ENCODE measurements at places on chromosomes 2 and 18.

GRCh38 chr2:203782262-203782976 lies 76.0 kb downstream of the CD28 start:
- peak; percentile 4 for DNase-seq

- DNase-seq, result no peak
These were observed 243.0 kb downstream of the HDAC4 start for GRCh38 chr2:239157771-239158170.

DNA sequence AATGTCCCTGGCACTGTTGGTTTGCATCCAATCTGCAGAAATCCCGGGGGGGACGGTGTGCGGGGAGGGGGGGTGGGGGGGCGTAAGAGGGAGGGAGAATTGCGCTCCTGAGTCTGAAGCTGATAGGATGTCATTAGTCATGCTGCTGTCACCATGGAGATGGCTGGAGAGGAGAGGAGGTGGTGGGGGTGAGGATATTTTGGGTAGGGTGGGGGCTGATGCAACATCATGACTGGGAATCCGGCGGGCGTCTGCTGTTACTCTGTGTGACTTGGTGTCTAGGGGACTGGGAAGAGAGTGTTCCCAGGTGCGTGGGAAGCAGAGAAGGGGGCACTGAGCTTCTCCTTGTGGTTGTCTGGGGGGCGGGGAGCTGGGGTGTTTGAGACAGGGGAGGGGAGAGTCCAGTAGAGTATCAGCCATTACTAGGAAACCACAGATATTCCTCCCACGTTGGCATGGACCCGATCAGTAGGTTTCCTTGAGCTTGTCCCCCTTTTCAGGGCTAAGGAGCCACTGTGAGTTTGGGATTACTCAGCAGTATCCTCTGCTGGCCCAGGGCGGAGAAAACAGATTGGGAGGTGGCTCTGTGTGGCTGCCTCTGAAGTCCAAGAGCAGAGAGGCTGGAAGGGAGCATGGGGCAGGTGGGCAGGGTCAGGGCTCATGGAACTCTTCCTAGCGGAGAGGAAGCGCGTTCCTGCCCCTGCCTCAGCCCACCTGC lies 18.9 kb downstream of the TET3 start:
- no peak for DNase-seq

GRCh38 chr2:231674587-231675338 lies 33.6 kb upstream of the PTMA start:
- peak; percentile 33 for DNase-seq

GRCh38 chr2:109727929-109728447 lies 66.1 kb upstream of the RGPD5 start:
- DNase-seq, result no peak

DNA sequence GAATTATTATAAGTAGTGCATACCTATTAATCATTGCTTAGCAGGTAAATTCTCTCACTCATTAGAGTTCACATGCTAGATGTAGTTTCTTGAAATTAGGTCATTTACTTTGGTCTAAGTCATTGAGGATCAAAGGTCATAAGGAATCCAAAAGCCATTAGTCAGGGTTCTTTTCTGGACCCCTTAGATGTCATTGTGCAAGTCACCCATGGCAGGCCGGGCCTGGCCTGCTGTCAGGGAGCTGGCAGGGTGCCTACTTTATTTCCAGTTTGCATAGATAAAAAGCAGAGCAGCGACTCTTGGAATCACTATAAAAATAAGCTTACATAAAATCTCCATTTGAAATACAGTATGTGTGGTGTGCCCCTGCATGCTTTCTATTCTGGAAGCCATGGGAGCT lies 91.3 kb downstream of the MEIS1 start:
- no peak for DNase-seq

- DNase-seq, result no peak
These were observed 9.2 kb downstream of the SPR start for GRCh38 chr2:72896446-72896845.

DNA sequence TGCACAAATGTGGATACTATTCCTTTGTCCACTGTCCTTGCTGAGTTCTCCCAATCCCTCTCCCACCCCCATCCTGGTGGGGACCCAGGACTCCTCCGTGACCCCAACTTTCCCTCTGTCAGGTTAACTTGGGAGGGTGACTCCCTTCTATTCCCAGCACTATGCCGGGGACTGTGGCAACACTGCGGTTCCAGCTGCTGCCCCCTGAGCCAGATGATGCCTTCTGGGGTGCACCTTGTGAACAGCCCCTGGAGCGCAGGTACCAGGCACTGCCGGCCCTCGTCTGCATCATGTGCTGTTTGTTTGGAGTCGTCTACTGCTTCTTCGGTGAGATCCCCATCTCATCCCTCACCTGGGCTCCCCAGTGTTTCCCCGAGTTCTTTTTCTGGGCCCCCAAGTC lies 739 bp downstream of the TMEM198 start:
- DNase-seq, result no peak

DNA sequence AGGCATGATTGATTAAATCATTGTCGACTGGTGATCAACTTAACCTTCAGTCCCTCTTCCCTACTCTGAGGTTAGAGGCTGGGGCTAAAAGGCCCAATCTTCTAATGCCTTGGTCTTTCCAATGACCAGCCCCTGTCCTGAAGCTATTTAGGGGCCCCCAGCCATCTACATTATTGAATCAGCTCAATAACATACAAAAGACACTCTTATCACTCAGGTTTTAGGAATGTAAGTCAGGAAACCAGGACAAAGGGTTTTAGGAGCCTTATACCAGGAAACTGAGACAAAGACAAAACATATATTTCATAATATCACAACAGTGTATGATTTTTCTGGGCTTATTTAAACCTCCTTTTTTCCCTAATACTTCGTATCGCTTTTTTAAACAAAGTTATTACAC lies 198.6 kb downstream of the RNF152 start:
- DNase-seq, result no peak

- DNase-seq, result no peak
These were observed 239.3 kb downstream of the PRKCE start for GRCh38 chr2:45890819-45891218.

DNA sequence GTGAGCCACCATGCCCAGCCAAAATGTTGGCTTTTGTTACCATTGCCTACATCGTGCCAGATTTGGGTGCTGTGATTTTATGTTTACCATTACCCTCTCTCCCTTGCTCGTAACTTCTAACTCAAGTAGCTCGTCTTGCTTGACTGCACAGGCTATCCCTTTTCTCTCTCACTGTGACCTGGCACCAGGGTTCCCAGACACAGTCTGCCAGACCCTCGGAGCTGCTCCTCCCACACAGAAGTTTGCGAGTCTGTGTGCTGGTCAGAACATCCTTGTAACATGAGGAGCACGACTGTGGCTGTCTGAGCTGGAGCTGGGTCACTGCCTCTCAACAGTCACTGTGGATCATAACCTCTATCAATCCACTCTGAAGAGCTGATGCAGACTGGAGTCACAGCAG lies 152.5 kb upstream of the ACKR3 start:
- no peak for DNase-seq

GRCh38 chr2:223282221-223282620 lies 230.2 kb downstream of the KCNE4 start:
- DNase-seq, result no peak

- DNase-seq, result no peak
These were observed 73.9 kb upstream of the TTC27 start for GRCh38 chr2:32553829-32554432.

DNA sequence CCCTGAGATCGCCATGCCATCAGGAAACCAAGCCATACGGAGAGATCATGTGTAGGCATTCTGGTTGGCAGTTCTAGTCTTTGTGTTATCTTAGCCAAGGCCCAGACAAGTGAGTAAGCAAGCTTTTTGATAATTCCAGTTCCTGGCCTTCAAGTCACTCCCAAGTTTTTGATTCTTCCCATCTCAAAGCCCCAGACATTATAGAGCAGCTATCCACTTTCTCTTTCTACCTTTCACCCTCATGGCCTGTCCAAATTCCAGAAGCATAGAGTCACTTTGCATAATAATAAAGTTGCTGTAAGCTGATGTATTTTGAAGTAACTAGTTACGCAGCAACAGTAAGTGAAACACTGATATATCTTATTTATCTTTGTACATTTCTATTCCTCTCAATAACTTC lies 26.8 kb upstream of the IL1RL1 start:
- DNase-seq, result no peak

- DNase-seq, result no peak
These were observed 3.5 kb upstream of the SIX2 start for GRCh38 chr2:45012733-45013132.

DNA sequence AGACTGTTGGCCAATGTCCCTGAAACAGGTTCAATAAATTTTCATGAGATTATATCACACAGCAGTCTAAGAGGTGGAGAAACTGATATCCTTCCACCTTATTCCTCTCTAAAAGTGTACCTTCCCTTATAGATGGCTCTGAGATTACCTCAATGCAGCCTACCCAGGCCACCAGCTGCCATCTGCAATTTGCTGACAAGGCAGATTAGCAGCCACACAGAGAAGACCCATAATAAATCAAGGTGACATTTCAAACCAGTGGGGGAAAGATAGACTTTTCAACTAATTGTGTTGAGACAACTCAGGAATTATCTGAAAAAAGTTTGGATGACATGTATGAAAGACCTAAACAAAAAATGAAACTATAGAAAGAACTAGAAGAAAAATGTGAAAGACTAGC lies 43.2 kb downstream of the ZBTB7C start:
- no peak for DNase-seq

- DNase-seq, result no peak
These were observed 220.8 kb upstream of the HDAC4 start for GRCh38 chr2:239621611-239622010.

- DNase-seq, result no peak
These were observed 93.7 kb upstream of the HS6ST1 start for GRCh38 chr2:128412181-128412871.

DNA sequence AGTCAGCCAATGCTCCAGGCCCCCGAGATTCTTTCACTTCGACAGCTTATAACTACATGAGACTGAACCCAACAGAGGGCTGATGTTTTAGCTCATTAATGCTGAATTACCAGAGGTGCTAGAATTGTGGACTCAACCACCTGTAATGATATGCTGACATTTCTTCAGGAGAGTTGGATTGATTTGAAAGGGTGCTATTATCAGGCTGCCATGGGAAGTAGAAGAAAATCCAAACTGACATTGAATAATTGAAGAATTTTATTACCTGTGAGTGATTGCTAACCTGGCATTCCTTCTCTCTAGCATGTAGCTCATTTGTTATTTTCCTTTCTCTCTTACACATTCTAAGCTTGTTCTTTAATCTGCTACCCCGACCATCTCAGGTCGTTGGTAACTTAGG lies 488.8 kb downstream of the PID1 start:
- DNase-seq, result no peak

DNA sequence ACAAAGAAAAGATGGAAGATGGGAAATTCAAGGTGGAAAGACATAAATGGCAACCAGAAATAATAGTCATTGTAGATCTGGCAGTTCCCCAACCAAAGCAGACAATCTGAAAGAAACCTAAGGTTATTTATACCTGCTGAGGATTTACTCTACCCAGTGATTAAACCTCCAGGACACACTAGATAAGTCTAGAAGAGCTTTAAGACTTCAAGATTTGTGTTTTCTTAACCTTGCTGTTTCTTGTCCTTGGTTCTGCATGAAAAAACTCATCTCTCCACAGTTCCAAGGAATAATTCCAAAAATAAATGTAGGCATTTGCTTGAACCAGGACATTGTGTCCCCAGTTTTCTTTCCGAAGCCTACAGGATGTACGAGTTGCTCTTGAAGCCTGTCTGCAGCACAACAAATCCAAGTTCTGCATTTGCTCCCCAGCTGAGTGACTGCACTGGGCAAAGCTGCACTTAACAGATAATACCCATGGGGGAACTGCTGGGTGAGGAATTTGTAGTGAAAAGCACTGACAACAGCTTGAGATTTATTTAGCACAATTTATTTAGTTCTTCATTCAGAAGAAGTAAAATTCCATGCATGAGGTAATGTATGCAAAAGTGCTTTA lies 19.8 kb downstream of the DTNA start:
- DNase-seq, result no peak

DNA sequence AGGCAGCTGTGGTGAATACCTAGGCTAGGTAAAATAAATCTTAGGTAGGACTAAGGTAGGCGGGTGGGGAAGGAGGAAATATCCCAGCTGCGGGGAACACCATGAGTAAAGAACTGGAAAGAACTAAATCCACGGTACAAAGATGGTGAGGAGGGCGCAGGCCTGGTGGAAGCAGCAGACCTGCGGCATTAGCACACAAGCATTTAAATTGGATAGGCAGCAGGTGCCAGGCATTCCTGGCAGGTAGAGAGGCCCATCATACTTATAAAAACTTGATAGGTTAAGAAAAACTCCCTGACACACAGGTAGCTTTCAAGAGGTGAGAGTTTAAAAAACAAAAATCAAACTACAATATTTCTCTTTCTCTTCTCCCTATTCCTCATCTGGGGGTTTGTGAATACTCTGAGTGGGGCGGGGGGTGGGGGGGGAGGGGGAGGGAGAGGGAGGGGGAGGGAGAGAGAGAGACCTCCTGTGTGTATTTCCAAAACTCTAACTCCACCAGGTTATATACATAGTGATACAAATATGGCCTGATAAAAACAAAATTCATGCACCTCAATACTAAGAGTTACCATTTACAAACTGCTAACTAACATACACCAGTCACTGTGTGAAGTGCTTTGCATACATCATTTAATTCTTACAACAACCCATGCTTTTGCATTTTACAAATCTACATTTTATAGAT lies 13.5 kb downstream of the AAK1 start:
- no peak for DNase-seq

- DNase-seq, result no peak
These were observed 3.6 kb downstream of the DIS3L2 start for GRCh38 chr2:231965102-231965501.

GRCh38 chr2:33531549-33532059 lies 55.2 kb downstream of the RASGRP3 start:
- DNase-seq, result no peak

DNA sequence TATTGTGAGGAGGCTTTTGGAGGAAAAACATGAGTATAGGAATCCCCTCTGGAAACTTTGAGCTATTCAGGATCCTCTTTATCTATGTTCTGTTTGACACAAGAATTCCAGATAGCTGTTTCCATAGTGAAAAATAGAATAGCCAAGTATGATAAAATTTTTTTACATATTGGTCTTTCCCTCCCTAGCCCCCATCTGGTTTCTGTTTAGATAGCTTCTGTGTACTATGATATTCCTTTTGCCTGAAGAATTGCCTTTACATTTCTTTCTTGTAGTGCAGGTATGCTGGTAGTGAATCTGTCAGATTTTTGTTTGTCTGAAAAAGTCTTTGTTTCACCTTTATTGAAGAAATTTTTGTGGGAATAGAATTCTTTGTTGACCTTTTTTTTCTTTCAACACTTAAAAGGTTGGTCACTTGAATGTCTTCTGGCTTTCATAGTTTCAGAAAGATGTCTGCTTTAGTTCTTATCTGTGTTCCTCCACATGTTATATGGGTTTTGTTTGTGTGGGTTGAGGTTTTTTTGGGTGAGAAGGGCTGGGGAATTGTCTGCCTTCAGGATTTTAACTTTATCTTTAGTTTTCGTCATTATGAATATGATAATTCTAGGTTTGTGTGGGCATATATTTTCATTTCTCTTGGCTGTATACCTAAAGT lies 29.9 kb upstream of the FBLN7 start:
- DNase-seq, result no peak

- no peak for DNase-seq
These were observed at the start of gene MLPH for GRCh38 chr2:237486819-237487448. Gene MLPH (plus strand): TSS chr2:237487251. CDS start chr2:237493427, 6,176 bp downstream.
